Immature natural killer cell (primary cell): ENCODE measurements at places on chromosomes 7 and 10. TPM values are rescaled to one million over a fixed set of nuclear protein-coding genes. Genes with fewer than 3 reads are reported as not detected.
A peak's percentile ranks its signal among the peaks of the same experiment; 100 is the strongest.

- DNase-seq: no peak
Observed at GRCh38 chr7:70408477-70408876, 723.5 kb upstream of the GALNT17 start.

GRCh38 chr10:71094712-71095390 is 117.5 kb upstream of the UNC5B start:
- DNase-seq: no peak

DNA sequence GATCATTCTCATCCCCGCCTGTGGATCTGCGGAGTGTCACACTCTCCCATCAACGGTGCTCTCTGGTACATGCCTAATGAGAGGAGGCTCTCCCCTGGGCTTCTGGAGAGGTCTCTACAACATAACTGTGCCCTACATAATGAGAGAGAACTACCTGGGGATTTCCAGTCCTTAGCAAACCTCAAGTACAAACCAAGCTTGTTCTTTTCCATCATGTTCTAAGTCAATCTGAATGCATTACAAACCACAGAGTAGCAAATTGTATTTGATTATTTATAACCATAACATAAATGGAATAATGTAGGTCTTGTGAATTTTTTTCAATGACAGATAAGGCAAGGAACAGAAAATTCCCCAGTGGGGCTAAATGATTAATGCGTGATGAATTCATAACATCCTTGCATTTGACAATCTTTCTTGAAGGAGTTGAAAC is 412.4 kb upstream of the NRP1 start:
- peak; percentile 28 for DNase-seq

DNA sequence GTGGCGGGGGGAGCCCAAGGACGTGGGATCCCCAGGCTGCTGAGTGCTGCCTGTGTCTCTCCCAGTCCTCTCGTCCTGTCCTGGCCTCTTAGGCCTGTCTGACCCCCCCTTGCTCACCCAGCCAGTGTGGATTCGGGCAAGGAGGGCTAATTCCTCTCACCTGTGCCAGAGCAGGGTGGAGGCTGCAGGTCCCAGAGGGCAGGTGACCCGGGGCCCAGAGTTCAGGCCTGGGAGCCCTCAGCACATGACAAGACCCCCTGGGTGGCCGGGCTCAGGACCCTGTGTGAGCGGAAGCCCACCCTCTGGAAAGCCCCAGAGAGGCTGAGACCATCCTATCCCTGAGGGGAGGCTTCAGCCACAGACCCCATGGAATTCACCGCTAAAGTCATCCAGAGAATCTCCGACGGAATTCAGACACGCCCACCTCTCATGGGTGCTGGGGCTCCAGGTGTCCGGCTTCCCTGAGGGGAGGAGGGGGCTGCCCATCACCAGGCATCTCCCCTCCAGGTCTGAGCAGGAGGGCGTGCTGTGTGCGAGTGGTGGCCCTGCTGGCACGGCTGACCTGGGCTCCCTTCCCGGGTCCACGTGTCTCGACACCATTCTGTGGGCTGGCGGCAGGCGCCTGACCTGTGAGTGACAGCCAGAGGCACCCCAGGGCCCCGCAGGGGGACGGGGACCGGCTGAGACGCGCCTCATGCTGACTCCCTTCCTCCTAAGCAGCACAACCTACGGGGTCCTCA is 5.0 kb downstream of the KNDC1 start:
- no peak for DNase-seq

GRCh38 chr10:126609566-126609965 is 60.9 kb downstream of the C10orf90 start:
- DNase-seq: no peak

- no peak for DNase-seq
Observed at GRCh38 chr7:155867280-155867679, 55.0 kb upstream of the SHH start.

Gene GSTO2
- polyA plus RNA-seq: 1.6 TPM

Gene TAS2R41
- not detected for polyA plus RNA-seq

- DNase-seq: no peak
Observed at GRCh38 chr10:30722956-30723620, 93.5 kb upstream of the LYZL2 start.
